ENCODE measurements at places on chromosomes 6 and 20. TPM values are rescaled to one million over a fixed set of nuclear protein-coding genes. Genes with fewer than 3 reads are reported as not detected.

The KPNA5 gene
- total RNA-seq = 32.8 TPM

The RAET1L gene
- total RNA-seq = not detected

The RIPPLY2 gene
- total RNA-seq = 0.63 TPM

The CALHM4 gene
- not detected for total RNA-seq

The TINAG gene
- total RNA-seq = not detected

The LIME1 gene
- 47.4 TPM for total RNA-seq

The ULBP1 gene
- 4.7 TPM for total RNA-seq

The PKHD1 gene
- 1.7 TPM for total RNA-seq

The MYLK4 gene
- 1.5 TPM for total RNA-seq

The HRH3 gene
- 1.1 TPM for total RNA-seq

The EYA4 gene
- total RNA-seq = 11.3 TPM

The CDH22 gene
- total RNA-seq = 2.6 TPM

The NTSR1 gene
- 1.3 TPM for total RNA-seq

DNA sequence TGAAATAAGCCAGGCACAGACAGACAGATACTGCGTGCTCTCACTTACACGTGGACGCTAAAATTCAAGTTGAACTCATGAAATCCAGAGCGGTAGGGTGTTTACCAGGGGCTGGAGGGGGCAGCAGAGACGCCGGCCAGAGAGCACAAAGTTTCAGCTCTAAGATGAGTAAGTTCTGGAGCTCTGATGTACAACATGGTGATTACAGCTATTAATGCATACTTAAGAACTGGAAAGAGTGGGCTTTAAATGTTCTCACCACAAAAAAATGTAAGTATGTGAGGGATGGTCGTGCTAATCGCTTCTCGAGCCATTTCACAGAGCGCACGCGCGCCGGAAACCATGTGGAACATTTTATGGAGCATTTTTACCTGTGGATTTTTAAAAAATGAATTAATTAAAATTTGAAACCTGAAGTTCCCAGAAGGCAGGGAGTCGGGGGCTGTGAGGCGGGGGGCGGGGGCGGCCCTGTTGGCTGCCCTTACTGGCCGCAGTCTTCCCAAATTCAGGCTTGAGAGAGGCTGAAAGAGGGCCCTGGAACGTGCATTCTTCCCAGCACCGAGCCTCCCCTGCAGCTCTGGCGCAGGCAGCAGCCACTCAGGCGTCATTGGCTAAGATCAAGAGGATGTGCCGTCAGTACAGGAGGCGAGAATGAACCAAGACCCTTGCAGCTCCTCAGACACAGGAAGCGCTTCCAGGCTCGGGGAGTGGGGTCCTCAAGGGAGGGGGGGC is 8.5 kb upstream of the SLCO4A1 start:
- H3K4me1 ChIP-seq = no peaks in the 10 kb centered on the region
- no peak for DNase-seq
- H3K27ac ChIP-seq = no peak overlapping the region
- no peaks in the 10 kb centered on the region for H3K36me3 ChIP-seq
- H3K4me3 ChIP-seq = no peak overlapping the region

DNA sequence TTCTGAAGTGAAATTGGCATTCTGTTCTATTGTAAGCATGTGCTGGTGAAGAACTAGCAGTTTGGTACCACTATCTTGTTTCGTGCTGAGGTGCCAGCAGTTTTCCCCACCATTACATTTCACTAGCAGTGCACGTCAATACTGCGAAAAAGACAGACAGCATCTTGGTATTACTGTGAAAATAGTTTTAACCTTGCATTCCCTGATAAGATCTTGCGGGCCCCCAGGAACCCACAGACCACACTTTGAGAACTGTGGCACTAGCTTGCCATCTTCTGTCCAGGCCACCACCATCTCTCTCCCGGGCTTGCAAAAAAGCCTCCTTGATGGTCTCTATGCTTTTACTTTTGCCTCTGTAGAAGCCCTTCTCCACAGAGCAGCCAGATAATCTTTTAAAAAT is 185.7 kb downstream of the BACH2 start:
- no peak overlapping the region for H3K27ac ChIP-seq
- no peak overlapping the region for H3K4me3 ChIP-seq
- no peaks in the 10 kb centered on the region for H3K4me1 ChIP-seq
- H3K27me3 ChIP-seq = no peaks in the 10 kb centered on the region
- no peak for DNase-seq

DNA sequence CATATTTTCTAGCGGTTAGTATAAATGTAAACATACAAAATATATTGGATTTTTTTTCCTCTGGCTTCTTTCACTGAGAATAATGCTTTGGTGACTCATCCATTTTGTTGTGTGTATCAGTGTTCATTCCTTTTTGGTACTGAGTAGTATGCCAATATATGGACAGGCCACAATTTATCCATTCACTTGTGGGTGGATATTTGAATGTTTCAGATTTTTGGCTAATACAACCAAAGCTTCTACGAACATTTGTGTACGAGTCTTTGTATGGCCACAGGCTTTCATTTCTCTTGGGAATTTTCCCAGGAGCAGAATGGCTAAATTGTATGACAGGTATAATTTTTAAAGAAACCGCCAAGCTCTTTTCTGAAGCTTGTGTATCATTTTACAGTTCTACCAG is 677.5 kb downstream of the HDGFL1 start:
- H3K36me3 ChIP-seq = no peaks in the 10 kb centered on the region
- no peak for DNase-seq
- no peak overlapping the region for H3K4me3 ChIP-seq
- no peak overlapping the region for H3K27ac ChIP-seq
- no peaks in the 10 kb centered on the region for H3K4me1 ChIP-seq
- no peaks in the 10 kb centered on the region for H3K27me3 ChIP-seq

DNA sequence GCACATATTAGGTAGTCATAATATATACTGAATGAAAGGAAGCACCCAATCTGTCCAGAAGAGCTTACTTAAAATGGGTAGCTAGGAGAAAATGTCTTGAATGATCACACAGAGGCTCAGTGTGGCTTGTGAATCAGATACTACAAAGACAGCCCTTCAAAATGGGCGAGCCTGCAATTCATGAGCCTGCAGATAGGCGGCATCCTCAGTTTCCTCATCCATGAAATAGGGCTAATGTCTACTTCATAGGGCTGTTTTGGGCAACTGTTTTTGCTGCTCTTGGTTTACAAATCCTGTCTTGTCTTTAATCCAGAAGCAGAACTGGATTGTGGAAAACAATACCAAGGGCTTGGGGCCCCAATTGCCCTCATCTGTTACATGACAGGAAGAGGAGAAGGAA is 129.3 kb upstream of the KCNK16 start:
- H3K36me3 ChIP-seq = no peaks in the 10 kb centered on the region
- no peaks in the 10 kb centered on the region for H3K4me1 ChIP-seq
- no peaks in the 10 kb centered on the region for H3K27me3 ChIP-seq
- DNase-seq = no peak
- H3K27ac ChIP-seq = no peak overlapping the region
- no peak overlapping the region for H3K4me3 ChIP-seq

DNA sequence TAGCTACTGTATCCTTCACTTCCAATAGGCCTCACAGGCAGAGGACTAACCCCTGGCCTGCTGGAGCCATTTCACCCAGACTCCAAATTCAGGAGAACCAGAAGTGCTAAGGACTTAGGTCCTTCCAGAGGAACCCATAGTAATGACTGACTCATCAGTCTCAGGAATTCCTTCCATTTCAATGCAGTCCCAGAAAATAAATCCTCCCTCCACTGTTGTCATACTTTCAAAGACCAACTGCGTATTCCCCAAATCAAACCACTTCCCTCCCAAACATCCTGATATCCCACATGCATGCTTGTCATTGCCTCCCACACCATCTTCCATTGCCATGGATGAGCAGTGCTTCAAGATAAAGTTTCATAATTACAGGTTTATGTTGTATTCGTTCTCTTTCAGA is 31.8 kb upstream of the NT5E start:
- H3K27ac ChIP-seq = peak overlapping the region; percentile 42
- no peaks in the 10 kb centered on the region for H3K27me3 ChIP-seq
- H3K4me3 ChIP-seq = no peak overlapping the region
- no peaks in the 10 kb centered on the region for H3K36me3 ChIP-seq

DNA sequence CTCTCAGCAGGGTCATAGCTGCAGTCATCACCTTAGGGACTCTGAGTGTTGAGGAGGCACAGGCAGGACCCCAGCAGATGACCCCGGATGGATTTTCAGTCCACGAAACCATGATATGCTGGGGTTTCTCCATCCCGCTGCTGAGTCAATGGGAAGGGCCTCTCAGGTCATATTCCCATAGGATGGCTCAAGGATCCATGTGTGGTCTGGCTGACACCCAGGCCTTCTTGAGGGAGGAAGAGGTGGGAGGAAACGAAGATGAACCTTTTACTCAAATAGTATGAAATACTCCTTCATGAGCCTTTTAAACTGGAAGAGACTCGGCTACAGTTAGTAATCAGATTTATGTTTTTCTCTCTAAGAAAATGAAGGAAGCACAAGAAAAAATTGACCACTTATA is 10.3 kb upstream of the RALY start:
- H3K27me3 ChIP-seq = no peaks in the 10 kb centered on the region
- H3K36me3 ChIP-seq = no peaks in the 10 kb centered on the region
- DNase-seq = no peak
- H3K27ac ChIP-seq = no peak overlapping the region

DNA sequence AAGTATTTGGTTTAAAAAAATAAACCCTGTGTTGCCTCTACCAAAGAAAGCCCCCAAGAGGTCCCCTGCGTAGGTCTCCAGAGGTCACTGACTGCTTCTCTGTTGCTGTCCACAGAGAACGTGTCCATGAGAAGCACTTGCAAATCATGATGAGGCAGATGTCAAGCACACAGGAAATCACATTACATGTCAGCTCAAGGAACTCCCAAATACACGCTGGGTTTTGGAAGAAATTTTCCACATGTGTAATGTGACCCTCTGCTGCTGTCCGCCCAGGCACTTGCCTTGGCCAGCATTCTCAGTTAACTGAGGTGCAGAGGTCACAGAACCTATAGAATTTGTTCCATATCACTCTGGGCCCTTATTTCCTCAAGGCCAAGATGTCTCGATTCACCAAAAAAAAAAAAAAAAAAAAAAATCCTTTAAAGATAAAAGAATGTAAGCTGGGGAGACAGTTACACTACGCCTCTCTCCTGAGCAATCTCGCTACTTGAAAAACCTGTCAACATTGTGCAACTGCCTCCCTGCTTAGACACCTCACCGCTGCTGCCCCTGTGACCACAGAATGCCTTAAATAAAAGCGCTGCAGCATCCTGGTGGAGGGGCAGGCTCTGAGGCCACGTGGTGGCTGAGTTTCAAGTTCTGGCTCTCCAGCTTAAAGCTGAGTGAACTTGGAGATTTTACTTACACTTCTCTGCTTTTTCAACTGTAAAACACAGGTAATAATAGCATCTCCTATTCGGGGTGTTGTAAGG is 42.3 kb downstream of the SLC22A23 start:
- no peak for DNase-seq
- no peaks in the 10 kb centered on the region for H3K4me1 ChIP-seq
- H3K27ac ChIP-seq = no peak overlapping the region
- no peak overlapping the region for H3K4me3 ChIP-seq

GRCh38 chr6:26383624-26384417 is 913 bp downstream of the BTN2A2 start:
- H3K4me3 ChIP-seq = peak overlapping the region; percentile 72
- H3K27me3 ChIP-seq = no peaks in the 10 kb centered on the region

- H3K36me3 ChIP-seq = no peaks in the 10 kb centered on the region
- no peaks in the 10 kb centered on the region for H3K27me3 ChIP-seq
- H3K4me1 ChIP-seq = no peaks in the 10 kb centered on the region
- DNase-seq = no peak
- H3K27ac ChIP-seq = no peak overlapping the region
Measured at GRCh38 chr20:53809728-53810365, 216.2 kb upstream of the ZNF217 start.

DNA sequence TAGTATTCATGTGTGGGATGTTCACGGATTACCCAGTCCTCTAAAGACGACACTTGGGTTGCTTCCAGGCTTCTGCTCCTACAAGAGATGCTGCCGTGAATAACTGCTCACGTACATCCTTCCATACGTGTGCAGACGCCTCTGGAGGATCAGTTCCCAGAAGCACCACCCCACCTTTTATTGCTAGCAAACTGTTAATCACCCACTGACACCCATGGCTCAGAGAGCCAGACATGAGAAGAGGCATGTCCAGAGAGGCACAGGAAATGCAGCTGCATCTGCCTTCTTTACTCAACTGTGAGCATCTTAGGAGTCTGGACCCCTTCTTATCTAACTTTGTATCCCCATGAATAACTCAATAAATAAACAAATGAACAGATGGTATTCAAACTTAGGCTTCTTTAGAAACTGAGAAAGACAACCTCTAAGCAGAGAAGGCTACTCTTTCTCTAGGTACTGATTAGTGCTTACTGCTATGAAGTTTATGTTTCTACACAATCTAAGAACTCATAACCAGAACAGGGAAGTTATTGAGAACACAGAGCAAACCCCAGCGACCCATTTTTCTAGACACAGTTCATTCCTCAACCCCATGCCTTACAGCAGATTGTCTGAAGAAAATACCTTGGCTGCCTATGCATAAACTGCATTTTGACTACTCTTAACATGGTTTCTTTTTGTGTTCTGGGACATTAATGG is 228.7 kb upstream of the RREB1 start:
- H3K36me3 ChIP-seq = no peaks in the 10 kb centered on the region
- no peaks in the 10 kb centered on the region for H3K27me3 ChIP-seq
- DNase-seq = no peak
- no peaks in the 10 kb centered on the region for H3K4me1 ChIP-seq
- no peak overlapping the region for H3K27ac ChIP-seq

GRCh38 chr20:21571841-21572690 is 58.2 kb upstream of the NKX2-2 start:
- peak; percentile 29 for DNase-seq
- H3K27me3 ChIP-seq = no peaks in the 10 kb centered on the region
- H3K36me3 ChIP-seq = no peaks in the 10 kb centered on the region
- H3K4me3 ChIP-seq = no peak overlapping the region
- H3K27ac ChIP-seq = no peak overlapping the region
- no peaks in the 10 kb centered on the region for H3K4me1 ChIP-seq

- no peaks in the 10 kb centered on the region for H3K4me1 ChIP-seq
- no peak for DNase-seq
- H3K27ac ChIP-seq = no peak overlapping the region
- H3K36me3 ChIP-seq = no peaks in the 10 kb centered on the region
Measured at GRCh38 chr6:4571011-4571410, 205.2 kb upstream of the CDYL start.

DNA sequence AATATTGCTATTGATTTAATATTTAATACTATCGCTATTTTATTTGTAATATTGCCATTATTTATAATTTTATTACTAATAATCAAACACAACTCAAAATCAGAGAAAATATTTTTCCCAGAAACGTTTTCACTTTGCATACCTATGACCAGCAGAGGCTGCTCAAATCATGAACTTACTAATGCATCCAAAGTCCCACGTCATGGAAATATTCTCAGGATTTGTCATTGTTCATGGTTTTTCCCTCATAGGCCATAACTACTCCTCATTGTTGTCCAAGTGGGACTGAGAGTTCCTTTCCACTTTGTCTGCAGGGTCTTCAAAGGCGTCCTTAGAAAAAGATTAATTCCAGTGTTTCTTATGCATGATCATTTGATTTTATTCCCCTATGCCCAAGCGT is 344.8 kb downstream of the THBS2 start:
- H3K4me1 ChIP-seq = no peaks in the 10 kb centered on the region
- no peaks in the 10 kb centered on the region for H3K27me3 ChIP-seq
- no peak overlapping the region for H3K27ac ChIP-seq
- DNase-seq = no peak

- peak overlapping the region; percentile 77 for H3K27ac ChIP-seq
- DNase-seq = peak; percentile 48
- no peaks in the 10 kb centered on the region for H3K4me1 ChIP-seq
- no peaks in the 10 kb centered on the region for H3K27me3 ChIP-seq
Measured at GRCh38 chr6:20400456-20401204, 1.0 kb upstream of the E2F3 start.

GRCh38 chr6:91449539-91449938 is 862.7 kb upstream of the MAP3K7 start:
- H3K27me3 ChIP-seq = no peaks in the 10 kb centered on the region
- H3K4me1 ChIP-seq = no peaks in the 10 kb centered on the region
- H3K27ac ChIP-seq = no peak overlapping the region
- H3K36me3 ChIP-seq = no peaks in the 10 kb centered on the region
- no peak overlapping the region for H3K4me3 ChIP-seq

Measured in testis (tissue), 5 donors.